Activated T-cell treated with anti-CD3 and anti-CD28 coated beads, Interleukin-2, amount 50 U/mL, for 48 hours (primary cell): ENCODE measurements at places on chromosomes 5 and 9.

- DNase-seq: no peak
Observed at GRCh38 chr9:76557674-76558225, 98.8 kb downstream of the GCNT1 start.

GRCh38 chr9:104961701-104962359 lies 33.9 kb upstream of the ABCA1 start:
- no peak for DNase-seq

DNA sequence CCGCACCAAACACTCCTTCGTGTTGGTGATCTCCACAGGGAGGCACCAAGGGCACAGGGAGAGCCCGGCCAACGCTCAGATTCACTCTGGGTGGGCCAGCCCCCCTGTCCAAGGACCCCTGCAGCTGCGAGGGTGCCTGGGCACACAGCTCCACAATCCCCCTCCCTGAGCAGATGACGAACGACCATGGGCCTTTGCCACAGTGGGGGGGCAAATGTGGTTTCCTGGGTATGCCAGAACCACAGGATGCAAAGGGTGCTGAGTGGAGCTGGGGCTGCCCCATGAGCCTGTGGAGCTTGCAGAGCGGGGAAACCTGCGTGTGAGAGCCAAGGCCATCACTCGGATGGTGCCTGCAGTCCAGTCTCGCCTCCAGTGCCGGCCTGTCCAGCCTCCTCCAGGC lies 31.0 kb downstream of the LPCAT1 start:
- DNase-seq: peak; percentile 50

GRCh38 chr5:76964060-76964459 lies 11.2 kb downstream of the CRHBP start:
- DNase-seq: no peak
